ENCODE measurements at places on chromosomes 5 and 9. TPM values are rescaled to one million over a fixed set of nuclear protein-coding genes. Genes with fewer than 3 reads are reported as not detected.

Gene EPB41L4B
- 17.4 TPM for polyA plus RNA-seq

Gene NXNL2
- 2.8 TPM for polyA plus RNA-seq

Gene PCDHGA11
- polyA plus RNA-seq = 5.1 TPM

Gene C5orf46
- polyA plus RNA-seq = not detected

Gene FYB1
- polyA plus RNA-seq = 4.7 TPM

Gene TGFBR1
- polyA plus RNA-seq = 56.2 TPM
